Right lobe of liver (tissue), 6 donors: ENCODE measurements at places on chromosomes 6 and 20. TPM values are rescaled to one million over a fixed set of nuclear protein-coding genes. Genes with fewer than 3 reads are reported as not detected.
A peak's percentile ranks its signal among the peaks of the same experiment; 100 is the strongest.

DNA sequence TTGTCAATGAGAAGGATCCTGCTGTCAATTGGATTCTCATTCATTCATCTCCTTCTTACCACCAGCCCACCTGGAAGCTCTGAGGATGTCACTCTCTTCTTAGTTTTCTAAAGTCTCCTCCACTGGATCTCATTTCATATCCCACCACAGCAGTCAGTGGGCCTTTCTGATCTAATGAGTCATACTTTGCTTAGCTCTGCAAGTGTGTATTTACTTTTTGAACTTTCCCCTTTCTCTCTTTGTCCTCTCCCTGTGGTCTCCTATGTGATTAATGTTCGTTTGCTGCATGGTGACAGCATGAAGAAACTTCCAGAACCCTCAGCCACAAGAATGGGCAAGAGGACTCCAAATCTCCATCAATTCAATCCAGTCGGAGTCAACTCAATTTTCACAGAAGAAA, 63.6 kb upstream of the SYNDIG1 start:
- DNase-seq: no peak

GRCh38 chr6:106752641-106753040, 123.3 kb downstream of the QRSL1 start:
- no peak for DNase-seq

Gene TREM2
- total RNA-seq: 4.6 TPM

Gene LIN28B
- not detected for total RNA-seq

- DNase-seq: no peak
These were observed 149.1 kb downstream of the ZNF217 start for GRCh38 chr20:53444401-53445149.

GRCh38 chr20:36895036-36895435, 19.1 kb downstream of the TLDC2 start:
- no peak for DNase-seq

Gene HLA-DOA
- 1.2 TPM for total RNA-seq

Gene FERMT1
- 0.39 TPM for total RNA-seq

Gene TCP11
- not detected for total RNA-seq

GRCh38 chr6:76835293-76835692, 628.0 kb downstream of the HTR1B start:
- no peak for DNase-seq

Gene SYCP2L
- total RNA-seq: 0.20 TPM

DNA sequence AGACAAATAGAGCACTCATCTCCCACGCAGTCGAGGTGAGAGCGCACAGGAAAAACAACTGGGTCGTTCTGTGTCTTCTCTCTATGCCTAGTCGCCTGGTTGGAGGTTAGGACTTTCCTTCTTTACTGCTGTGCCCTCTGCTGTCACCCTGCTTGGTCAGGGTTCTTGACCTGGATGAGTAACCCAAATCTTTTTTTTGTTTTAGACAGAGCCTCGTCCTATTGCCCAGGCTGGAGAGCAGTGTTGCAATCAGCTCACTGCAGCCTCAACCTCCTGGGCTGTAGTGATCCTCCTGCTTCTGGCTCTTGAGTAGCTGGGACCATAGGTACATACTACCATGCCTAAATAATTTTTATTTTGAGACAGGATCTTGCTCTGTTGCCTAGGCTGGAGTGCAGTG, 24.5 kb downstream of the PRPF6 start:
- no peak for DNase-seq

Gene CYP21A2
- total RNA-seq: 60.7 TPM

DNA sequence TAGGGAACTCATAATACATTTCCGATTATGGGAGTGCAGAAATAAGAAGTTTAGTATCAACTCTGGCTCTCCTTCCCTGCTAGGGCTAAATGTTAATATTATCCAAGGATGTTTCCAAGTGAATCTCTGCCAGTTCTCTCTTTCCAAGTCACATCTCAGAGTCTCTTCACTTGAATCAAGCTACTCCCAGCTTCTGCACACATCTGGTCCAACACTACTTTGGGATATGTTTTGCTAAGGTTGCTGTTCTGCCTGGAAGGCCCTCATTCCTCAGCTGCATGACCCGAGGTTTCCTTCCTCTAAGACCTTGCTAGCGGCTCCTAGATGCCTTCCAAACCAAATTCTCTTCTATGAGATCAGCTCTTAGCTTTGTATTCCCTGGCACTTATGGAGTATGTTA, 331.8 kb downstream of the GJA1 start:
- no peak for DNase-seq

DNA sequence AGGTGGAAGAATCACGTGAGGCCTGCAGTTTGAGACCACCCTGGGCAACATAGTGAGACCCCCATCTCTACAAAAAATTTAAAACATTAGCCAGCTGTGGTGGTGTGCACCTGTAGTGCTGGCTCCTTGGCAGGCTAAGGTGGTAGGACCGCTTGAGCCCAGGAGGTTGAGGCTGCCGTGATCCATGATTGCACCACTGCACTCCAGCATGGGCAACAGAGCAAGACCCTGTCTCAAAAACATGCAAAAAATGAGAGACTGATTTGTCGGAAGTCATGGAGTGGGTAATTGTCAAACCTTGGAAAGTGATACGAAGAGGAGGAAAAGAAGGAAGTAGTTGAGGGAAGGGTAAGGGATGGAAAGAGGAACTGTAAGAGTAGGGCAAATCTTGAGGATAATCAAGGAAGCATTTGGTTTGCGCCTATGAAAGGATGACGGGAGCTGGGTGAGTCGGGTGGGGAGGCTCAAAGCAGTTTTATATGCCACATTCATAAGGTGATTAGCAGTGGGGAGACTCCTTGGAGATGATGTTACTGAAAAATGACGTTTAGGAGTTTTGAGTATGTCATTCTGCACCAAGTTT, 14.5 kb downstream of the L3MBTL3 start:
- no peak for DNase-seq

GRCh38 chr20:55333798-55334197, 671.5 kb downstream of the CBLN4 start:
- DNase-seq: no peak

- no peak for DNase-seq
These were observed 610 bp downstream of the CASP8AP2 start for GRCh38 chr6:89830170-89830809.

DNA sequence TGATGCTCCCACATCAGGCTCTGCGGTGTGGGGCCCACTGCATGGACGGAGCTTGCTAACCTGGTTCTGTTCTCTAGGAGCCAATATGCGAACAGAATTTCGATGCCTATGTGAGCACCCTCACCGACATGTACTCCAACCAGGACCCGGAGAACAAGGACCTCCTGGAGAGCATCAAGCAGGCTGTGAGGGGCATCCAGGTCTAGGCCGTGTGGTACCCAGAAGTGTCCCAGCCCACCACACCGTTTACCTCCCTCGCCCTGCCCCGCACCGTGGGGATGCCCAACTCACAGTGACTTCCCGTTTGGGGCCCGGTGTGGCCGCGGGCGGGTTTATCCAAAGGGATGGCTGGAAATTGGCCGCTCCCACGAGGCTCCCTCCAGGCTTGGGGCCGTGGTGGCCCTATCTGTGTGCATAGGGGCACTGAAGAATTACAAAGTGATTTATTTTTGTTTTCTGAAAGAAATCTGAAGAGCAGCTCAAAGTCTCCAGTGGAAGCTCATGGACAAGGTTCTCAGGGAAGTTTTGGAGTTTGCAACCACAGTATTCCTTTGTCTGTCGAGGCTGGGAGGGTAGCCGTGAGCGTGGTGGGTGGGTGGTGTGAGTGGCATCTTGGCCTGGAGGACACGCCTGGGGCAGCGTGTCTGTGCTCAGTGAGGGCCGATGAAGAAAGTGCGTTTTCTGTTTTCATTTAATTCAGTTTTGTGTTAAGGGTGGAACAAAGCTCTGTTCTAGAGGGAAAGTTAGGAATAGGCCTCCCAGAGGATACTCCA, 15.1 kb upstream of the PCMTD2 start:
- DNase-seq: peak; percentile 45

DNA sequence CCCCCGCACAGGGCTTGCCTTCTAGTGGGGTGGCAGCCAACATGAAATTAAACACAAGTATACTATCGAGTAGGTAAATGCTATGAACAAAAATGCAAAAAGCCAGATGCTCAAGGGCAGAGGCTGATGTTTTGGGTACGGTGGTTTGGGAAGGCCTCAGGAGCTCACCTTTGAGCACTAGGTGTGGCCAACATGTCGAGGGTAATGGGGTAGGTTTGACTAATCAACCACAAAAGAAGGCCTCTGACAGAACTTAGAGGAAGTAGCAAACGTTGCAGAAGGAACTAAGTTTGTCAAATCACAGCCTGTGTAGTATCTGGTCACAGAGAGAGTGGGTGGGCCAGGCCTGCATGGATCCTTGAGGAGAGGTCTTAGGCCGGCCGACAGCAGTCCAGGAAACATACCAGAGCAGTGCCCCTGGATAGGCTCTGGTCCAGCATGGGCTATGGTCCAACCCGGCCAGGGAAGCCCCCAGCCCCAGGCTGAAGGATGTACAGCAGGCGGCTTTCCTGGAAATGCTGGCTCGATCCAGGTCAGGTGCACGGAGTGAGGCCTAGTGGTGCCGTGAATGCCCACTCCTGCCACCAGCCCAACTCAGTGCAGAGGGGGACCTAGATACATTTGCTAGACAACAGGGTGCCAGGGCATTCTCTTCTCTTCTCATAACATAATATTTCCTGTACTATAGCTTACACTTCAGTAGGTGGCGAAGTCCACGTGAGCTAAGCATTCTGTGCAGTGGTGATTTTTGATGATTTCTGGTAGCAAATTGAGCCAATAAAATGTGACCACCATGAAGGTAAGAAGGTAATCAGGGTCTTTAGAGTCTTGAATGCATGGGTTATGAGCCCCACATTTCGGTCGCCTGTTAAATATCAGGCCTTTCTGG, 56.3 kb upstream of the CD93 start:
- no peak for DNase-seq

DNA sequence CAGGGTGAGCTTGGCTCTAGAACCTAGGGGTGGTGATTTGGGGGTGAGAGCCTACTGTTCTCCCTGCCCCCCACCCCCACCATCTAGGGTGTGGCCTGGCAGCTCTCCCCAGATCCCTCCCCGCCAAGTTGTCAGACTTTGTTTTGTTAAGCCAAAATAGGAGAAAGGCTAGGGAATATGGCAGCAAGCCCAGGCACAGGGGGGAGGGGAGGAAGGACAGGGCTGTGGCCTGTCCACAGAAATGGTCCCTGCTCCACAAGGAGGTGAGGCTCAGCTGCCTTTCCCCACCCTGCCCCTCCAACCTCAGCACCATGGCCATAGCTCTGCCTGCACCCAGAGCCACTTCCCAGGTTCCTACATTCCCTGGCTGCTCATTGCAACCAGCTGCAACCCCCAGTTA, 17.2 kb downstream of the SCUBE3 start:
- peak; percentile 88 for DNase-seq

GRCh38 chr6:81130969-81131368, 621.5 kb downstream of the TENT5A start:
- no peak for DNase-seq
